Subcutaneous adipose tissue (tissue), 4 donors: ENCODE measurements at places on chromosomes 11 and 22. TPM values are rescaled to one million over a fixed set of nuclear protein-coding genes. Genes with fewer than 3 reads are reported as not detected.

SMIM35 gene
- total RNA-seq = not detected

ARHGAP8 gene
- total RNA-seq = 1.3 TPM

SPI1 gene
- total RNA-seq = 92.3 TPM

SIAE gene
- total RNA-seq = 12.4 TPM

FGF4 gene
- total RNA-seq = not detected

SMIM38 gene
- total RNA-seq = 0.44 TPM

MAFF gene
- 98.7 TPM for total RNA-seq

ADAMTS15 gene
- 15.0 TPM for total RNA-seq

SCGB1D1 gene
- total RNA-seq = not detected

FAM227A gene
- total RNA-seq = 1.9 TPM

IL17REL gene
- total RNA-seq = not detected

MIOX gene
- not detected for total RNA-seq

GGT1 gene
- total RNA-seq = 3.1 TPM

TIMP3 gene
- total RNA-seq = 1,550 TPM

C11orf52 gene
- total RNA-seq = 3.5 TPM

FREY1 gene
- total RNA-seq = not detected
